ENCODE measurements at places on chromosomes 2 and 18.

DNA sequence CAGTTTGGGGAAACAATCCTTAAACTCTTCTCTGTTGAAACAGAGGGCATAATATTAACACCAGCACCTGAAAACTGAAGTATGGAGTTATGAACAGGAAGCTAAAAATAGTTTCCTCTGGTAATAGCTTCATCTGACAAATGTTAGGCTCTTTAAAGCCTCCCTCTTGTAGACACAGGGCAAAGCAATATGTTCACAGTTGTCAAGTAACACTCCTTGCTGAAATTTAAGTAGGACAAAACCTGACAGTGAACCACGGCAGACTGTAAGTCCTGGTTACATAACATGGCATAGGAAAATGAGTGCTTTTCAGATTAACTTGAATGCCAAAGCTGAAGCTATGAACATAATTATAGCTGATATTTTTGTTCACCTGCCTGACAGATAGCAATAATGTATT, 172.9 kb downstream of the CMPK2 start:
- H3K27me3 ChIP-seq: no peaks in the 10 kb centered on the region
- no peaks in the 10 kb centered on the region for H3K36me3 ChIP-seq
- no peak overlapping the region for H3K4me3 ChIP-seq

GRCh38 chr18:80148326-80149199, 39.5 kb downstream of the ADNP2 start:
- H3K4me1 ChIP-seq: peaks cover 13% of the 10 kb centered on the region
- H3K4me3 ChIP-seq: peak overlapping the region; percentile 56
- H3K27me3 ChIP-seq: no peaks in the 10 kb centered on the region
- H3K36me3 ChIP-seq: peaks cover 12% of the 10 kb centered on the region
- H3K27ac ChIP-seq: peak overlapping the region; percentile 13
- no peak for DNase-seq

- DNase-seq: no peak
- no peaks in the 10 kb centered on the region for H3K4me1 ChIP-seq
- H3K4me3 ChIP-seq: no peak overlapping the region
- no peaks in the 10 kb centered on the region for H3K27me3 ChIP-seq
- H3K27ac ChIP-seq: no peak overlapping the region
Observed at GRCh38 chr2:163259489-163259888, 420.9 kb upstream of the KCNH7 start.

DNA sequence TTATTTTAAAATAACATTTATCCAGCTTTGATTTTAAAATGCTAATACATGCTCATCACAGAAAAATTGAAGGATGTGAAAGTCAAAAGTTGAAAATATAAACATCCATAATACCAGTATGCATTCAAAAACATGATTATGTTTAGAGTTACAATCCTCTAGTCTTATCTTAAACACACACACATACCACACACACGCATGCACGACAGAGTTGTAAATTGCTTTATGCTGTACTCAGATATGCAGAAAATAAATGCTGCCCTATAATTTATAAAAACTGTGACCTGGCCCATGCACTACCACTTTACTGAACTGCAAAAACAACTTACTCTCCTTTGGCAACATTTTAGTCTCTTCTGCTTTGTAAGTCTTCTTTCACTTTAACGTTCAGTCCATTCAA, 793.0 kb upstream of the FANCL start:
- no peaks in the 10 kb centered on the region for H3K27me3 ChIP-seq
- no peak overlapping the region for H3K27ac ChIP-seq
- H3K36me3 ChIP-seq: no peaks in the 10 kb centered on the region
- no peaks in the 10 kb centered on the region for H3K4me1 ChIP-seq

- DNase-seq: no peak
- H3K36me3 ChIP-seq: no peaks in the 10 kb centered on the region
- H3K4me1 ChIP-seq: peaks cover 17% of the 10 kb centered on the region
- peaks cover 93% of the 10 kb centered on the region for H3K27me3 ChIP-seq
- H3K4me3 ChIP-seq: no peak overlapping the region
Observed at GRCh38 chr18:57436191-57436964, 1.2 kb downstream of the ONECUT2 start.

DNA sequence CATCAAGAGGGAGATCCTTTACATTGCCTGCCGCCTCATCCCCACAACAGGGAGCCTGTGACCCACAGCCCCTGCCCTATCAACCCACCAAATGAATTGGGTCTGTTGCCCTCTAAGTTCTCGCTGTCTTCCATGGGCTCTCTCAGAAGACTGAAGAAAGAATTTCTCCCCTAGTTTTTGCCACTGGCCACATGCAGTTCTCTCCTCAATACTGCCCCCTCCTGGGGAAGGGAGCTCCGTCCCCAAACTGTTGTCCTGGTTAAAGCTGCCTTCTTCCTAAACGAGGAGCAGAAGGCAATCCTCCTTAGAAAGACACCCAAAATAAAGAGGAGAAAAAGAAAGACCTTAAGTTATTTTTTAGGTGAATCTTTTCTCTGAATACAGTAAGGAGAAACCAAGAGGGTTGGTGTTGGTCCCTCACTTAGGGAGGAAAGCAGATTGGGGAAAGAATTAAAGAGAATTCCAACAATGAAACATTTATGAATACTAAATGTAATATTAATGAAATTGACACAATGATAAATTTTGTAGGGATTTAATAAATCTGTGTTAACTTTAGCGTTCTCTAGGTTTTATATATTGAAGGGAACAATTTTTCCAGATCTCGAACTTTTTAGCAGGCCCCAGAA, 31.1 kb upstream of the SATB2 start:
- H3K27ac ChIP-seq: no peak overlapping the region
- DNase-seq: peak; percentile 26
- no peaks in the 10 kb centered on the region for H3K27me3 ChIP-seq
- H3K4me3 ChIP-seq: no peak overlapping the region
- H3K36me3 ChIP-seq: no peaks in the 10 kb centered on the region
- H3K4me1 ChIP-seq: no peaks in the 10 kb centered on the region

GRCh38 chr18:54673936-54674335, 82.9 kb downstream of the DYNAP start:
- no peak overlapping the region for H3K27ac ChIP-seq
- H3K36me3 ChIP-seq: no peaks in the 10 kb centered on the region
- no peaks in the 10 kb centered on the region for H3K4me1 ChIP-seq
- no peak for DNase-seq
- H3K4me3 ChIP-seq: no peak overlapping the region
- H3K27me3 ChIP-seq: no peaks in the 10 kb centered on the region

GRCh38 chr2:159096901-159097300, 128.5 kb downstream of the TANC1 start:
- no peaks in the 10 kb centered on the region for H3K27me3 ChIP-seq
- peaks cover 52% of the 10 kb centered on the region for H3K4me1 ChIP-seq

DNA sequence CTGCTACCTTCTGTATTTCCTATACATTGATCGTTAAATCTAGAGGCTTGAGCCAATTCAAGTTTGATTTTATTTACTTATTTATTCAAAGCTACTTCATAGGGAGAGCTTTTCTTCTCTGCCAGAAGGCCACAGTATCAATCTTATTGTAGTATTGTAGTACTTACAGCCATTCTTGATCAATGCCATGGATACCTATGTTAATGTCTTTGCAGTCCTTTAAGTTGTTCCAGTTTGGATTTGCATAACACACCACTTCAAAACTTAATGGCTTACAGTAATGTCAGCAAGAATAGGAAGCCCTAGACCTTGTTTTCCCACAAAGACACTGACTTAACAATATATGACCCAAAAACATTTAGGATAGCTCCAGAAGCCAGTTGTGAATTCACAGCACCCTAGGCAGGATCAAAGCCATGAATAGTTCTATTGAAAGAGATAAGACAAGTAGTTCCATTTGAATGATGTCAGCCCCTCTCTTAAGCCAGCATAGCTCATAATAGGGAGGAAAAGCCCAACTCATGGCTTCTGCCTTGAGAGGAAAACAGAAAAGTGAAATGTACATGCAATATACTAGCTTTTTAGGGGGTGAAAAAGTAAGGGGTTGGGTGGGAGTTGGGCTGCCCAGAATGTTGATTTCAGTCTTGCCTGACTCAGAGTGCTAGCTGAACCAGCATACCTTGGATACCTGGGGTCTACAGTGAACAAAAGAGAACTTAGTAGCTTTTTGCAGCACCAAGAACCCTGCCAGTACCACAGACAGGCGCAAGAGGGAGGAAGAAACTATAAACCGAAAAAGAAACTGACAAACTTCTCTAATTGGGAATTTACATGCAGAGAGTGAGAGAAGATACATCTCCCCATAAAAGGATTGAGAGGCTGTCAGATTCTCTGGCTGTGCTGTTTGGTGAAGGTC, 101.4 kb downstream of the CAMKMT start:
- no peaks in the 10 kb centered on the region for H3K36me3 ChIP-seq
- H3K4me3 ChIP-seq: no peak overlapping the region
- H3K27me3 ChIP-seq: no peaks in the 10 kb centered on the region
- no peak overlapping the region for H3K27ac ChIP-seq

DNA sequence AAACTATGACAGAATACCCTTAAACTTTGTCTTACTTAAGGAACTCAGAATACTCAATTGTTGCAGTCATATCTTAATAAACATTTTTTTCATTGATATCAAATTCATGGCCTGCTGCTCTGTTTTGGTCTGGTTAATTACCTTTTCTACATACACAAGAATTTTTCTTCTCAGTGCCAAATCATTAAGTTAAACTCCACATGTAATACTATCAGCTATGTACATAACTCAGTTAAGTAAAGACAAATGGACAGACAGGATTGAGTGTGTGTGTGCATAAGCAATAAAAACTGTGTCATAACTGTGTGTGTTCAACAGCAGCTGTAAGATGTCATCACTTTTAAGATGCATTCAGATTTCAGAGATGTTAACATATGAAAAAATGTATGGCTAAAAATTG, 34.4 kb downstream of the VRK2 start:
- no peak overlapping the region for H3K27ac ChIP-seq
- no peaks in the 10 kb centered on the region for H3K27me3 ChIP-seq
- no peak overlapping the region for H3K4me3 ChIP-seq
- no peak for DNase-seq

DNA sequence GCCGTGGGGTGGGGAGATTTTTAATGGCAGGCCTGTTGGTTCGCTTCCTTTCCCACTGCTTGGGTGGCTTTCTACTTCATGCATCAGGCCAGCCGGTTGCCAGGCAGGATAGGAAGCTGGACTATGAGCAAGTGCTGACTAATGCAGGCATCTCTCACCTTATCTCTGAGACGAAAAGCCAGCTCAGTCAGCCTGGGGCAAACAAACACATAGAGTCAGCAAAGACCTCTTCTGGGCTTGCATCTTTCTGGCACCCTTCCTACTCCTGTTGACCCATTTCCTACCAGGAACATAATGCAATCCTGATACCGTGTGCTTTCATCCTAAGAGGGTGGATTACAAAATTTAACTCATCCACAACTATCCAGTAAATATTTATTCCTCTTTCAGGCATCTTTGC, 416.6 kb upstream of the MEX3C start:
- H3K4me3 ChIP-seq: no peak overlapping the region
- no peaks in the 10 kb centered on the region for H3K27me3 ChIP-seq
- DNase-seq: peak; percentile 81
- peak overlapping the region; percentile 79 for H3K27ac ChIP-seq
- H3K36me3 ChIP-seq: no peaks in the 10 kb centered on the region

- peaks cover 17% of the 10 kb centered on the region for H3K4me1 ChIP-seq
- no peak overlapping the region for H3K27ac ChIP-seq
- no peaks in the 10 kb centered on the region for H3K27me3 ChIP-seq
- no peak for DNase-seq
Observed at GRCh38 chr2:190637281-190637734, 11.6 kb upstream of the NAB1 start.

GRCh38 chr2:134594399-134594798, 124.4 kb downstream of the TMEM163 start:
- no peaks in the 10 kb centered on the region for H3K4me1 ChIP-seq
- no peaks in the 10 kb centered on the region for H3K36me3 ChIP-seq
- no peak overlapping the region for H3K27ac ChIP-seq
- no peak for DNase-seq
- no peaks in the 10 kb centered on the region for H3K27me3 ChIP-seq

Data from keratinocyte (primary cell).